ENCODE measurements at places on chromosomes 1 and 21.

GRCh38 chr21:41507521-41508414 is at the start of gene TMPRSS2:
Gene TMPRSS2 (minus strand): TSS chr21:41508158. CDS start chr21:41498133, 10,025 bp downstream.
- ATAC-seq: no peak

DNA sequence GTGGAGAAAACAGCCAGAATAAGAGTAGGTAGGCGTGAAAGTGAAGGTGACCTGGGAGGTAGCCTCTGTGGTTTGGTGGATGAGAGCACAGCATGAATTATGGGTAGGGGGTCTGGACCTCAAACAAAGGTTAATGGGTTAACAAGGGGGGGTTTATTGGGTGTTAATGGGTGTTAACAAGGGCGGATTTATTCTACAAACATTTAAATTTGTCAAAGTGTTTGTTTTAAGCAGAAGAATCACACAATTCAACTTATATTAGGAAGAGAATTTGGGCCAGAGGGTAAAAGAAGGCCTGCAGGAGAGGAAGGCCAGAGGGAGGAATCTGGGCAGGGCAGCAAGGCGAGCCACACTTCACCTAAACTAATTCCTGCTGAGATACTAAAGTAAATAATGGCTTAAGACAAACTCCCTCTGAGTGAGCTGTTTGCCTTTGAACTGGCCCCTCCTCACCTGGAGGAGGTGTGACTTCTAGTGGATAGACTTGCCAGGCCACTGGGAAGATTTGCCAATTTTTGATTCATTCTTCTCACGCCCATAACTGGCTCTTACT is 191.7 kb downstream of the GIPC2 start:
- no peak for ATAC-seq

GRCh38 chr1:29931477-29932175 is 695.3 kb downstream of the PTPRU start:
- no peak for ATAC-seq

DNA sequence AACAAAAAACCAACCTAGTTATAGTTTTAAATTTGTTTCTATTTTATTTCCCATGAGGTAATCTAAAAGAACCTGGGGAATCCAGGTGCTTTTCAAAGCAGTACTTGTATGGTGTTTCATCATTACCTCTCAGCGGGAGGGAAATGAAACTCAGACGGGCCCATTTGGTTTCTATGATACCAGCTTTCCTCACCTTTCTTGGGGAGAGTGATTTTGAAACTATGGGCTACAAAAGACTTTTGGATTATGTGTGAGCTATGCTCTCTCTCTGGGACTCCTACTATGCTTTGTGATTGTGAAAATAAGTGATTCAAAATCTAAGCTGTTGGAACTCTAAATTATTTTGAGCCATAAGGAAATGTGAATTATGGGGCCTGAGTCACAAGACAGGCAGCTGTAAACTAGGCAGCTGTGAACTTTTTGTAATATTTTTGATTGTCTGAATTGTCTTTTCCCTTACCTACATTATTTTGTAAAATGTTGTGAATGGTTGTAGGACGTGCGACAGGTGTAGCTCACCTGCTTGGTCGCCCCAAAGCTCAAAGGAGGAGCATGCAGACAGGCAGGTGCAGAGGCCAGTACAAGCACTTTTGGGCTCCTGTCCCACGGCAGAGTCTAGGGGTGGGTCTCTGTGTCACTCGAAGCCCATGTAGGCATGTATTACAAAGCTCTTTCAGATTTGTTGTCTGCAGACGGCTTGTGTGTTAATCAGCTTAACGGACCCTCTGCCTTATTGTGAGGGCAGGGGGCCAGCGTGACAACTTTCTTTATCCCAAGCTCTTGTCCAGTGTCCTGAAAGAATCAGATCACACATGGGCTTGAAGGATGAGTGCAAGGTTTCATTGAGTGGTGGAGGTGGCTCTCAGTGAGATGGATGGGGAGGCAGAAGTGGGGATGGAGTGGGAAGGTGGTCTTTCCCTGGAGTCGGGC is 64.8 kb upstream of the BACH1 start:
- peak; percentile 82 for ATAC-seq

GRCh38 chr21:38843379-38843778 is 37.6 kb downstream of the ETS2 start:
- ATAC-seq: no peak

- ATAC-seq: no peak
Measured at GRCh38 chr1:222077206-222077605, 335.3 kb upstream of the DUSP10 start.
